ENCODE measurements at places on chromosomes 11 and 22.

- peak; percentile 38 for DNase-seq
Observed at GRCh38 chr22:50444663-50445062, 30.2 kb downstream of the SBF1 start.

DNA sequence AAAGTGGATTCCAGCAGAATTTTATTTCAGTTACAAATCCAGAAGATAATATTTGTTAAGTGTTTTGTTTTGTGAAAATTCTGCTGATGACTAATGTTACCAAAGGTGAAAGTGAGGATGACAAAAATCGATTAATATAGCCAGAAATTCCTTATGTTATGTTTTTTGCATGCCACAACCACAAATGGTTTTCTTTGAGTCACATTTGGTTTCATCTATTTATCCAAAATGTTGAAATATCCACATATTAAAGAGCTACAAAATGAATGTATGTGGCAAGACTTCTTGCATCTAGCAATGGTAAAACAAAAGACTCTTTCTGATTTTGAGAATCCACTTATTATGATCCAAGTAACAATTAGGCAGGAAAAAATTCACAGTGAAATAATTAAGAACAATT, 150.1 kb upstream of the LRRC4C start:
- DNase-seq, result peak; percentile 24

GRCh38 chr22:33658775-33659174, 261.5 kb downstream of the LARGE1 start:
- DNase-seq, result no peak

- DNase-seq, result no peak
Observed at GRCh38 chr22:27110665-27111451, 453.5 kb downstream of the MIAT start.

GRCh38 chr22:27998511-27999410, 79.7 kb upstream of the PITPNB start:
- no peak for DNase-seq

DNA sequence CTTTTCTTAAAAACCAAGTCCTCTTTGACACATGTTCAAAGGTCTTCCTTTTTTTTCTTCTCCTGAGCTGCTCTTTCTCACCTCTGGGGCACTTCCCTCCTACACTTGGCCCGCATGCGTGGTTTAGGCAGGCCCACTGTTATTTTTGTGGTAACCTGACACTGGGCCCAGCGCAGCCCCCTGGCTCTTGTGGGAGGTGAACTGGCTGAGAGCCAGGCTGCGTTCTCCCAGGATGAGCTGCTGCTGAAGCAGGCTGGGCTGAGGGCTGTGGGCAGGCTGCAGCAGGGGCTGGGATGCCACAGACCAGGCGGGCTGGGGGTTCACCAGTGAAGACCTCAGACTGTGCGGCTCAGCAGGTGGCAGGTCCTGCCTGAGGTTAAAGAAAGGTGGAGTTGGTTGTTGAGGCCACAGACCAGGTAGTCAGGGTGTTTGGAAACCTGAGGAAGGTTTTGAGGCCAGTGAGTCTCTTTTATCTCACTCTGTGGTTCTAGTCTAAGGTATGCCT, 72.4 kb downstream of the TEAD1 start:
- peak; percentile 14 for DNase-seq

GRCh38 chr11:69801513-69802335, 17.5 kb downstream of the FGF3 start:
- peak; percentile 53 for DNase-seq

GRCh38 chr11:31366795-31367194, 2.7 kb downstream of the DCDC1 start:
- no peak for DNase-seq

- DNase-seq, result peak; percentile 63
Observed at GRCh38 chr11:84993386-84993785, 633.8 kb downstream of the DLG2 start.

Measured in PC-3 (cell line).